Renal cortex interstitium (tissue), 15 donors: ENCODE measurements at places on chromosomes 3 and 15. TPM values are rescaled to one million over a fixed set of nuclear protein-coding genes. Genes with fewer than 3 reads are reported as not detected.

DNA sequence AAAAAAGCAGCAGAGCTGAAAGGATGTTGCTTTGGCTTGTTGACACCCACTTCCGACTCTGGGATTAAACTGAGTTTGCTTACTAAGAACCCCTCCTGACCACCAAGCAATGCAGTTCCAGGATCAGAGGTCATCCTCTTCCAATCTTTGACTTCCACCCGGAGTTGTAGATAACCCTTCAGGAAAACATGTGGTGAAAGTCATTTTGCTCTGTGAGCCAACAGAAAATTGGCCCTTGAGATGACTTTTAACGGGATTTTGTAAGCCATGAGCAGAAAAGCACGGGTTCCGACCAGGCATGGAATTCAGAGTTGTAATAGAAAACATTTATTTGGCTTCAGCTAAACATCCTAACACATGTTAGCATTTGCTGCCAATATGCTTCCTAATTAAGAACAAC, 171.6 kb upstream of the NR2F2 start:
- DNase-seq, result no peak

DNA sequence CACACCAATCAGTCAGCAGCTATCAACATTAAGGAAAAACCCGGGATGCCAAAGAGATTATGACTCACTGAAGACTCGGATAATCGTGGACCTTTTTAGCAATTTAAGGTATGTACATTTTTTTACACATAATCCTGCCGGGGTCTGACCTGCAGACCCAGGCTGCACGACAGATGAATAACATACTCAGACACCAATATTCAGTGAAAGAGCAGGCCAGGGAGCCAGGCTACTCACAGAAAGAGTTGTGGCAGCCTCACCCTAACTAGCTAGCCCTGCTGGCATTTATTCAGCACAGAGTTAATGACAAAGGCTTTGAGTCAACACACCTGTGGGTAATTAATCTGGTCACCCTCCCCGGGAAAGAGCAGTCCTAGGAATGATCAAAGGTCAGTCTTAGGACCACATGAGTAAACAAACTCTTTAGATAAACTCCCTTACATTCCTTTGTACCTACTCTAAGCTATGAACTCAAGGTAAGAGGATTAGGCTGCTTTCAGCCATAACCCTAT, 727.5 kb downstream of the TBL1XR1 start:
- DNase-seq, result no peak

DNA sequence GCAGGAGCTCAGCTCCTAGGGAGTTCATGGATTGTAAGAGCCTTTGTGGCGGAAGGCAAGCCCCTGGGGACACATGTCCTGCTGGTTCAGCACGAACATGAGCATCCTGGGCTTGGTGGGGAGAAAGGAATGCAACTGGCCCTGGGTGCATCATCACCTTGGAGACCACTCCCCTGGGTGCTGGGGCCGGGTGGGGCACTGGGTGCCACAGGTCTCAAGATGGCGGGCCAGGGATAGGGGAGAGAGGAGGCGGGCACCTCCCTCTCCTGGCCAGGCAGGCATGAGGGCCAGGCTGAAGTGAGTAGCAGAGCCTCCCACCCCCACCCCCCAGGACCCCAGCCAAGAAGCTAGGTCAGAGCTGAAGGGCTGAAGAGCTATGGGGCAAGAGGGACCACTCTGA, 768 bp downstream of the PCBP4 start:
- DNase-seq, result no peak

- DNase-seq, result no peak
These were observed 198.9 kb upstream of the LPP start for GRCh38 chr3:187954873-187955586.

RLBP1 gene
- not detected for polyA plus RNA-seq

DNA sequence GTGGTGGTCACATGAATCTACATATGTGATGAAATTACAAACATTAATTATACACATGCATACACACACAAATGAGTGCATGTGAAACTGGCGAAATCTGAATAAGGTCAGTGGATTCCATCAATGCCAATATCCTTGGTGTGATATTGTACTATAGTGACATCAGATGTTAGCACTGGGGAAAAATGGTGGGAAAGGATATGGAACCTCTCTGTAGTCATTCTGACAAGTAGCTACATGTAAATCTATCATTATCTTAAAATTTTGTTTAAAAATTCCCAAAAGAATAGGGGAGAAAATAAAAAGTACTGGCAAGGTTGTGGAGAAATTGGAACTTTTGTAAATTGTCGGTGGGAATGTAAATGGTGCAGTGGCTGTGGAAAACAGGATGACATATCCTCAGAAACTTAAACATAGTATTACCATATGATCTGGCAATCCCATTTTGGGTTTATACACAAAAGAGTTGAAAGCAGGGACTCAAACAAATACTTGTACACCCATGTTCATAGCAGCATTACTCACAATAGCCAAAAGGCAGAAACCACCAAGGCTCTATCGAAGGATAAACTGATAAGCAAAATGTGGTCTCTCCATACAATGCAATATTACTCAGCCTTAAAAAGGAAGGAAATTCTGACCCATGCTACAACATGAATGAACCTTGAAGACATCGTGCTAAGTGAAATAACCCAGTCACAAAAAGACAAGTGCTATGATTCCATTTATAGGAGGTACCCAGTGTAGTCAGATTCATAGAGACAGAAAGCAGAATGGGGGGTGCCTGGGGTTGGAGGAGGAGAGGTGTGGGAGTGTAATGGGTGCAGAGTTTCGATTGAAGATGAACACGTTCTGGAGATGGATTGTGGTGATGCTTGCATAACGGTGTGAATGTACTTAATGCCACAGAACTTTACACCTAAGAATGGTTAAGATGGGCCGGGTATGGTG, 25.3 kb upstream of the HRH1 start:
- no peak for DNase-seq

DNA sequence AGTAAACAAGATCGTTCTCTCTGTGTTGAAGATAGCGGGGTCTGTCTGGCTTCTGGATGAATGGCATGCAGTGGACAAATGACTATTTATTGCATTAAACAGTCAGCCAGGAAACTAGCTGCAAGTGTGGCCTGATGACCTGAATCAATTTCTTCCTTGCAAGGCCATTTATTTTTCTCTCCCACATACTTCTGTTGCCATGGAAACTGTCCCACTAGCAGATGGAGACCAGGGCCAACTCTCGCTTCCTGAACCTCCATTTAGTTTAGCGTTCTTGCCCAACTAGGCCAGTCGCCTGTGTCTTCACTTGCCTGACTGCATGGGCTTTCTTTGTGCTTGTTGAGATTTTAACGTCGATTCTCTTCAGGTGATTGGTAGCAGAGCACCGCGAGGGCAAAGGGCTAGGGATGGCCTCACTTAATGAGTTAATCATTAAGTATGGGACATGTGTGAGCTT, 27.6 kb downstream of the LMCD1 start:
- DNase-seq, result peak; percentile 56

LSMEM2 gene
- polyA plus RNA-seq, result 0.33 TPM

GRCh38 chr15:98611808-98612207, 36.5 kb upstream of the IGF1R start:
- no peak for DNase-seq

- DNase-seq, result no peak
These were observed 96.8 kb downstream of the DUT start for GRCh38 chr15:48427960-48428547.

- DNase-seq, result no peak
These were observed 99.7 kb upstream of the PLXNA1 start for GRCh38 chr3:126883241-126883640.

- DNase-seq, result peak; percentile 79
These were observed 2.1 kb upstream of the CCDC80 start for GRCh38 chr3:112642912-112643506.

FBXL2 gene
- polyA plus RNA-seq, result 32.1 TPM

DNA sequence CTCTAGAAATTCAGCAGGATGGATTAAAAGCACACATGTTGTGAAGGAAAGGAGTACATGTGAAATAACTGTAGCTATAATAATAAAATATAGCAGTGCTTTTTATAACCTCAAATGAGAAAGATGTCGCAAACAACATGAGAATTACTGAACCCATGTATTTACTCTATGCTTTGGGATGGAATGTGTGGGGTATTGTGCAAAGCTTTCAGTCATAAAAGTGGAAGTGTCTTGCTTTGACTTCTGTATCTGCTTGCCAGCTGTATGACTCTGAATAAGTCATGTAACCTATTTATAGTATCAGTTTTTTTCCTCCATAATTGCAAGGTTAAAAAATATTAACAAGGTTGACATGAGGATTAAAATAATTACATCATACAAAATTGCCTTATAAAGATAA, 519.3 kb upstream of the CADM2 start:
- no peak for DNase-seq

- DNase-seq, result no peak
These were observed 21.2 kb upstream of the SUCNR1 start for GRCh38 chr3:151852074-151852811.

GRCh38 chr3:179174898-179175297, 26.7 kb downstream of the PIK3CA start:
- no peak for DNase-seq

DNA sequence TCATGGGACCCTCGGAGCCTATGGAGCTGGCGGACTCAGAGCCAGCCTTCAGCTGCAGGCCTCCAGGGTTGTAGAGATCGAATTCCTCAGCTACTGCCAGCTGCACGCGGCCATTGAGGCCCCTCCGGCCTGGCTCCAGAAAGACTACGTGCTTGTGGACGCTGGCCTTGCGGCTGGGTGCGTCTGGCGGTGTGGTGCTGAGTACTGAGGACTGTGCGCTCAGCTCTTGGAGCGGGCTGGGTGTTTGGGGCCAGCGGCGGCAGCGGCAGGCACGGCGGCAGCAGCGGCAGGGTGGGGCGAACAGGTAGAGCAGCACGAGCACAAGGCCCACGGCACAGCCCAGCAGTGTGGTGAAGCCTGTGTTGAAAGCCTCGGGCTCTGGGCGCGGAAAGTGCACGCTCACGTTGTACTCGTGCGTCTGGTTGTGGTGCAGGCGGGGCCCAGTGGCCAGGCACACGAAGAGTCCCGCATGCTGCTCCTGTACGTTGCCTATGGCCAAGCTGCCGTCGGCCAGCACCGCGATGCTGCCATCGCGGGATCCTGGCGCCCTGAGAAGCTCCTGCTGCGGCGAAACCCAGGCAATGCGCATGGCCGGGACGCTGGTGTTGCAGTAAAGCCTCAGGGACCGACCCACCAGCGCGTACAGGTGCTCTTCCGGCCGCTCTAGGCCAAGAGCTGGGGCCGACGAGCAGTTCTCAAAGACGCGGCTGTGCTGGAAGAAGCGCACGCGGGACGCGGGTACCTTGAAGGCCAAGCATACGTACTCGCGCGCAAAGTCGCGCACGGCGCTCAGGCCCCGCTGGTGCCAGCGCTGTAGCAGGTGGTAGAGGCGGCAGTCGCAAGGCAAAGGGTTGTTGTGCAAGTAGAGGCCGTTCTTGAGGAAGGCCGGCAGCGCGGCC, 1.3 kb downstream of the AMIGO3 start:
- no peak for DNase-seq

DNA sequence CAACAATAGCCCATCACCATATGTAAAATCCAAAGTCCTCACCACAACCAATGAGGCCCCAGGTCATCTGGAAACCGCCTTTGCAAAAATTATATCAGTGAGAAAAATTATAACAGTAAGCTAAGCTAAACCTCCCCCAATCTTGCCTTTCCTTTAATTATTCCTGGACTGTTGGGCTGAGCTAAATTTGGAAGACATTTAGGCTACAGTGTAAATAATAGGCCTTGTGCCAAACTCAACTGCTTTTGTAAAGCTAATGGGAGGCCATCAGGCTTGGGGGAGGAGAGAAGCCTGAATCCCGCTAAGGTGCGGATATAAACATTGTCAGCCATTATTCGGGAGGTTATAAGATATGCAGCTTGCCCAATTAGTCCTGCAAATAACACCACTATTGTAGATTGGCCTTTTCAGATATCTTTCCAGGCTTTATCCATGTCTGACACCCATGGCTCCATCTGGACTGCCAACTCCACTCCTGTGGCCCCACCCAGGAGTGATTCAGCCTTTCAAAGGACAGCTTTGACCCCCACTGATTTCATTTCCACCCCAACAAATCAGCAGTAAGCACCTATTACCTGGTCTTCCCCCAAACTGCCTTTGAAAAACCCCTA, 53.0 kb upstream of the CA12 start:
- DNase-seq, result no peak

DNA sequence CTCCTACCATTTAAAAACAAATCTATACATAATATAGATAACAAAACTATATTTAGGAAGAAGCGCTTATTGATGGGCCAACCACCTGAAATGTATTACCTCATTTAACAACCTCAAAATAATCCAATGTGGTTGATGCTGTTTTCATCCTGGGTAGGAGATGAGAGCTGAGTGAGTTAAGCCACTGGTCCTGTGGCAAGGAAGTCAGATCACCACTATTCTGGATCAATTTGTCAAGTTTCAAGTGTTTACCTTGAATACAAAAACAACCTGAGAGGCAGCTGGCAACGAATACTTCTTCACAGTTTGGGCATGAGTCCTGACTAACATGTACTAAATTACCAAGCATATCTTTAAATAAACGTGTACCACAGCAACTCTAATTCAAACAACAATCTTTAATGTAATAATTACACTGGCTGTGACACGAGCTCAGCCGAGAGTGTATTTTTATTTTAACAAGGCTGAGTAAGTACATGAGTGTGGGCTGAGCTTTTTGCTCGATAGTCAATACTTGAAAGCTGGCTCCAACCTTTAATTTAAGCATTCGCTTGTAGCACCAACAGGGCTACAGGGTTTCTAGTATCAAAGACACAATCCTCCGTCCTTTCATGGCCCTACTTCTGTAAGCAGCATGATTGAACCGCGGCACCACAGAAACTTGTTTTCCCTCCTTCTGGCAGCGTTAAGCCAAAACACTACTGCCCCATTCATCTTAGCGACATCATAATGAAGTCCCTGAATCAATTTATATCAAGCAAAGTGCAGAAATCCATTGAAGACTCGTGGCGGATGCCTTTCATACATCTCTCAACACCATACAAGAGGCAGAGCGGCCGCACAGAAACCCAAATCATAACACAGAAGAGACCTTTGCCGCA, 93.8 kb upstream of the ICE2 start:
- no peak for DNase-seq

DNA sequence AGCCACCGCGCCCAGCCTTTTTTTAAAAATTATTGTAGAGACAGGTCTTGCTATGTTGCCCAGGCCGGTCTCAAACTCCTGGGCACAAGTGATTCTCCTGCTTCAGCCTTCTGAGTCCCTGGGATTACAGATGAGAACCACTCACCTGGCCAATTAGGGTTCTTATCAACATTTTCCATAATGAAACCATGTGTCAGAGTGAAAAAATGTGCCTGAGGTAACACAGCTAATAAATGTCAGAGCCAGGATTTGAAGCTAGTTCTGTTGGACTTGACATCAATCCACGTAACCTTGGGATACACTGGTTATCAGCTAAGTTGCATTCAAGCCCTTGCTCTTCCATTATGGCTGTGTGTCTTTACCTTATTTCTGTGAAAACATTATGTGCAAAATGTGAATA, 29.1 kb downstream of the CHST14 start:
- no peak for DNase-seq
